Immature natural killer cell (primary cell): ENCODE measurements at places on chromosomes 3 and 15. TPM values are rescaled to one million over a fixed set of nuclear protein-coding genes. Genes with fewer than 3 reads are reported as not detected.

DNA sequence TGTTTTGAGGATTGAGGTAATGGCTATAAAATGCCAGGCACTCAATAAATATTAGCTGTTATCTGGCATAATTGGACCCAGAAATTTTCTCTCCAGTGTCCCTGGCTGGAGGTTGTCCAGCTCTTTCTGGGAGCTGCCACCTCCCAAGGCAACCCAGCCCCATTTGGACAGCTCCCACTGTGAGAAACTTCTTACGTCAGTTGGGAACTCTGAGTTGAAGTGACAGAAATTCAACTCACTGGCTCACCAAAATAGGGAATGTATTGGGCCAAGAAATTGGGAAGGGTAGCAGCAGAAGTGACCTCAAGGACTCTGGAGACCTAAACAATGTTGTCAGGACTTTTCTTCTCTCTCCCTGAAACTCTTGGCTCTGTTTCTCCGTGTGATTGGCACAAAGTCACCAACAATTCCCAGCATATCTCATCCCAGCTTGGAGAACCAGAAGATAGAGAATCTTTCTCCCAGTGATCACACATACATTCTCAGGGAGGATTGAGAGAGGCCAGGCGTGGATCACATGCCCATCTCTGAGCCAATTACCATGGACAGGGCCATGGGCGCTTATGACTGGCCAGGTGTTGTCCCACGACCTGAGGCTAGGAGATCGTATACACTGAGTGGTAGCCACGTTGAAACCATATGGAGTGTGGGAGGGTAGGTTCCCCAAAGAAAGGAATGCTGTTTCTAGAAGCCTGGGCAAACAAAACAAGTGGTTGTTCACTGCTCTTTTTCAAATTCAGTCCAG, 22.5 kb upstream of the HCN4 start:
- no peak for DNase-seq

GRCh38 chr3:28114893-28115292, 126.5 kb upstream of the CMC1 start:
- DNase-seq, result no peak

DNA sequence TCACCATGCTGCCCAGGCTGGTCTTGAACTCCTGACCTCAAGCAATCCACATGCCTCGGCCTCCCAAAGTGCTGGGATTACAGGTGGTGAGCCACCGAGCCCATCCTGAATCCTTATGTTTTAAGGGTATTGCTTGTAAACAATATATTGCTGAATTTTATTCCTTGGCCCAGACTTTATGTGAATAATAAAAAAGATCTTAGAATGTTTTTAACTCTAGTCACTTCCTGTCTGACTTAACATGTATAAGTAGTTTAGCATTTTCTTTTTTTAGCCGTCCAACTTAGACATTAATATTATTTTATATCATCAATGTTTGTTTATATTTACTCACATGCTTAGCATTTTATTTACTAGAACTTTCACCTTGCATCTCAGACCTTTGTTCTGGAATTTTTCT, 9.2 kb upstream of the EIF2B5 start:
- DNase-seq, result no peak

- no peak for DNase-seq
Measured at GRCh38 chr3:45978006-45978761, 17.4 kb downstream of the FYCO1 start.

DNA sequence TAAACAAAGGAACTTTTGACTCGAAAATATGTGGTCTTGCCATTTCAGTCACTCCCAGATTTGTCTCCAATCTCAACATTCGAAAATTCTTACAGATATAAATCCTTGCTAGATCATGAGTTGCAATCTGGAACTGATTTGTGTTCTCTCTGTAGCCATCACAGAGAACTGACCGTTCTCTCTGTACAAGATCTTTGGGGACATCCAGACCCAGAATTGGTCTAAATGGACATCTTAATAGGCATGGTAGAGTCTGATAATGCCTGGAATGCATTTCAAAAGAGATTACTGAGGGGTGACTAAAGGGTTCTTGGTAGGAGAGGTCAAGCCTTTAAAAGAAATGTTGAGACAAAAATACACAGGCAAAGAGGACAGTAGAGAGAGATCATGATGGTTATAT, 7.2 kb upstream of the MEF2A start:
- DNase-seq, result no peak

GRCh38 chr3:186286114-186286513, 75.9 kb downstream of the DGKG start:
- no peak for DNase-seq

Gene SCN5A
- not detected for polyA plus RNA-seq

Gene MAGI1
- polyA plus RNA-seq, result not detected

Gene WDR72
- polyA plus RNA-seq, result 0.11 TPM

Gene MB21D2
- 0.53 TPM for polyA plus RNA-seq

Gene PDCD7
- polyA plus RNA-seq, result 14.7 TPM

Gene IGSF10
- not detected for polyA plus RNA-seq

Gene TBC1D5
- 25.8 TPM for polyA plus RNA-seq

Gene SPINK8
- not detected for polyA plus RNA-seq

Gene STIMATE
- polyA plus RNA-seq, result 3.3 TPM
